ENCODE measurements at places on chromosomes 6 and 20.
A peak's percentile ranks its signal among the peaks of the same experiment; 100 is the strongest.

DNA sequence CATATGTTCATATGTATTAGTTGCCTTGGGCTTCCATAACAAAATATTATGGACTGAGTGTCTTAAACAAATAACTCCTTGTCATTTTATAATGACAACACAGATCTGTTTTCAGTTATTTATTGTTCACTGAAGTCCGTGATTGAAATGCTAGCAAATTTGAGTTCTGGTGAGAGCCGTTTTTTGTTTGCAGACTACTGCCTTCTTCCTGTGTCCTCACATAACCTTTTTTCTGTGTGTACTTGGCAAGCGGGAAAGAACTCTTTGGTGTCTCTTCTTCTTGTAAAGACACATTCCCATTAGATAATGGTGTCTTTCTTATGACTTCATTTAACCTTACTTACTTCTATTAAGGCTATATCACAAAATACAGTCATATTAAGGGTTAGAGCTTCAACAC, 482.9 kb upstream of the EYS start:
- no peak for DNase-seq

- no peak for DNase-seq
These were observed 40.3 kb downstream of the STK35 start for GRCh38 chr20:2141600-2142575.

DNA sequence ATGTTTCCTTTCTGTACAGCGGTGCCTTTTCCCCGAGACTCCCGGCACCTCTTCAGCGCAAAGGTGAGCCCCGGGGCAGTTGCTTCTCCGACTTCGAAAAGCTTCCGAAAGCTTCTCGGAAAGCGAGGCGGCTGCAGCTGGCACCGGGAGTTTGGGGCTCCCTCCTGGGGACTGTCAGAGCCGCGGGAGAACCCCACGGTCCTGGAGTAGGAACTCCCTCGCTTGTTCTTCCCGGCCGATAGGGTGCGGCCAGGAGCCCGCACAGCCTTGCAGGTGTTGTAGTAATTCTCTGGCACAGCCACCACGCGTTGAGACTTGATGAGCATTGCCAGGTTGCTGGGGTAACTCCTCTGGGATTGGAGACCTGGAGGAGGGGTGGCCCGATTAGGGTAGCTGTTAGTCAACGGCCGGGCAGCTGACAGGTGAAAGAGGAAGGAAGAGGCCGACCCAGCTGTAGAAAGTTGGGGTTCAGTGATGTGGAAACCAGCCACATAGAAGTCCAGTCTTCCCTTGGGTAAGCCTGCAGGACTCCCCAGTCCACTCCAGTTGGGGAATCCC, 721 bp downstream of the KDM1B start:
- peak; percentile 41 for DNase-seq

DNA sequence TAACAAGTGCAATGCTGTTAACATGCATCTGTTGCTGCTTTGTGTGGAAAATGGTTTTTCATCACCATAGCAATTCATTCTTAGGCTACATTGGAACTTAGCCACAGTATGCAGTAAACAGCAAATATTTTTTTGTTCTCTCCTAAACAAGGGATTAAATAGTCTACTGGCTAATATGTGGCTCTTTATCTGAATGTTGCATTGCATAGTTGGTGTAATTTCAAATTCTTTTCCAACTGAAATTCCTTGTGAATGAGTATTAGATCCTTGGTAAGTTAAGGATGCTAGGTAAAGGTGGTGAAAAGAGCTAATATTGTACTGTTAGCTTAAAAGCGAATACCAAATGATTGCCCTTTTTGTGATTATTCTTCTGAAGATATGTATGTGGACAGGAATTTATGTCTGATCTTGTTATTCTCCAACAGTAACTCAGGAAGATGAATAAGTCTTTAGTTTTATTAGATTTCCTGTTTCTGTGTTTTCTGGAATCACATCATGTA, 958 bp downstream of the MLIP start:
- DNase-seq = no peak
